ENCODE measurements at places on chromosomes 5 and 9. TPM values are rescaled to one million over a fixed set of nuclear protein-coding genes. Genes with fewer than 3 reads are reported as not detected.

The KCNT1 gene
- not detected for total RNA-seq

The CDKN2B gene
- total RNA-seq, result 9.2 TPM

The EQTN gene
- total RNA-seq, result not detected

The GAS1 gene
- total RNA-seq, result 9.4 TPM

The ZDHHC11B gene
- total RNA-seq, result not detected

The TLX3 gene
- total RNA-seq, result not detected

The PCDHGB3 gene
- 2.2 TPM for total RNA-seq

The SGTB gene
- total RNA-seq, result 11.0 TPM

The ARID3C gene
- under 0.01 TPM for total RNA-seq

The PCDH12 gene
- 1.2 TPM for total RNA-seq

The C9orf50 gene
- total RNA-seq, result not detected

The PCDHA6 gene
- total RNA-seq, result under 0.01 TPM

The FBXO10 gene
- 9.0 TPM for total RNA-seq

The PCDHGA6 gene
- total RNA-seq, result 2.2 TPM

The IFNA2 gene
- not detected for total RNA-seq

The SLC36A3 gene
- total RNA-seq, result not detected

The QRFP gene
- total RNA-seq, result not detected

The CRAT gene
- 67.1 TPM for total RNA-seq

The ZNF300 gene
- total RNA-seq, result 6.3 TPM

The LECT2 gene
- not detected for total RNA-seq

The SNCB gene
- not detected for total RNA-seq

The PCDHA9 gene
- total RNA-seq, result under 0.01 TPM

The STKLD1 gene
- total RNA-seq, result under 0.01 TPM

The PCA3 gene
- total RNA-seq, result under 0.01 TPM

The LRRTM2 gene
- under 0.01 TPM for total RNA-seq

The CFAP90 gene
- total RNA-seq, result not detected

The CER1 gene
- not detected for total RNA-seq

The ZCCHC10 gene
- total RNA-seq, result 8.6 TPM

The DHFR gene
- 44.6 TPM for total RNA-seq

The SPINK7 gene
- not detected for total RNA-seq

The ACER2 gene
- 1.2 TPM for total RNA-seq

The CLTB gene
- total RNA-seq, result 76.1 TPM

The NOXA1 gene
- total RNA-seq, result 0.37 TPM

All from subcutaneous preadipocyte (primary cell).